ENCODE measurements at places on chromosomes 16 and 17.

GRCh38 chr16:17793354-17793753 lies 322.6 kb upstream of the XYLT1 start:
- DNase-seq, result no peak

DNA sequence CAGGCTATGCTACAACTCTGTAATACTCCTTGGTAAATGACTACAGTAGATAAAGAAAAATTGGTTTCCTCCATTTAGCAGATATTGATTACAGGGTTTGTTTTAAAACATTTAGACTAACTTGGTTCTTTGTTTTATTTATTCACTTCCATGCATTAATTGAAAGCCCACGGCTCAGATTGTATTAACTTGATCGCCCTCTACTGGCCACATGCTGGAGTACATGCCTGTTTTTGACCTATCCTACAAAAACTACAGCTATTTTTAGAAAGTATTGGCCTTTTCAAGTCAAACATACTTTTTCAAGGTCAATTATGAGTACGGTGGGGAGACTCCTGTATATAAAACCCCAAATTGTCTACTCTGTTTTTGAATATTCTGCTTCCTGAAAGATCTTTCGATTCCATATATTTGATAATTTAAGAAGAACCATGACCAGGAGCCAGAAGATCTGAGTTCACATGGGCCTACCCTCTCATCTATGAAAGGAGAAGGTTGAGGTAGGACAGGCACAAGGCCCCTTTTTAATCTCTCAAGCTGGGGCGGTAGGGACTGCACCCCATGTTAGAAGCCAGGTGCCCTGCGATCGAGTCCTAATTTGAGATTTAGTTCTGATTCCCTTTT lies 51.8 kb downstream of the CA10 start:
- peak; percentile 59 for DNase-seq

DNA sequence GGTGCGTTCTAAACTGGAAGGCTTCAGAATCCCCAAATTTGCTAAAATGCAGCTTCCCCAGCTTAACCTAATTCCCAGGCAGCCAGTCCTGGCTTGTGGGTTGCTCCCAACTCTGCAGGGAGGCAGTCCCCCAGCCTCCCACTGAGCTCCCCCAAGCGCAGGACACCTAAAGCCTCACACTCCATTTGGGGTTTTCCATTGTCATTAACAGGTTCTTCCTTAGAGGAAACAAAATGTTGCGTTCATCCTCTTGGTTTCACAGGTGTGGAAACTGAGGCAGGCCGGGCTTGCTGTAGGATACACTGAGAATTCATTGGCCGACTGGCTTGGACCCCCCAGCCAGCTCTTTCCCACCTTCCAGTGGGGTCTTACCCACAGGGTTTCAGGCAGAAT lies 2.3 kb upstream of the TAC4 start:
- no peak for DNase-seq

DNA sequence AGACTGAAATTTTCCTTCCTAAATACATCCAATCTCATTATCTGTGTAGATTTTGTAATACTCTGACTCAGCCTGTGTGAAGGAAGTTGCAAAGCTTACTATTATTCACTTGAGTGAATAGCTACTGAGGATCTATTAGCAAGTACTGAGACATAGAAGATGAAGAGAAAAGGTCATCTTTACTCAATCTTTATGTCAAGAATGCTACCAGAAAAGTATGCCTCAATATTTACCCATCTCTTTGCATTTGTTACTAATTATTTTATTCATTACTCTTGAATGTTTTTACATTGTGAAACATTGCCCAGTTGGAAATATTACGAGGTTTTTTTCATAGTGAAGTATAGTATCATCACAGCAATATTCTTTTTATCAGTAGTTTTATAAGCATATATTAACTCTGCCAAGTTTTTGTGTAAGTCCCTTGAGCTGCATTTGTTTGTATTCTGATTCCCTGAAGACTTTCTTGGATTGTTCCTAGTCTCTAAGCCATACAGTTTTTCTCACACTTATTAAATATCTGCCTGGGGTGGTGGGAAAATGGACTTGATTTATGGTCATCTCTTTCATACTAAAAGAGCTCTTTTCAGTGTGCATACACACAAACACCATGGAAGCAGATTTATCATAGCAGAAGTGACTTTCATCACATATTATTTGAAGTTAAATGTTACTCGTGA lies 110.4 kb downstream of the MRTFB start:
- DNase-seq, result peak; percentile 67

DNA sequence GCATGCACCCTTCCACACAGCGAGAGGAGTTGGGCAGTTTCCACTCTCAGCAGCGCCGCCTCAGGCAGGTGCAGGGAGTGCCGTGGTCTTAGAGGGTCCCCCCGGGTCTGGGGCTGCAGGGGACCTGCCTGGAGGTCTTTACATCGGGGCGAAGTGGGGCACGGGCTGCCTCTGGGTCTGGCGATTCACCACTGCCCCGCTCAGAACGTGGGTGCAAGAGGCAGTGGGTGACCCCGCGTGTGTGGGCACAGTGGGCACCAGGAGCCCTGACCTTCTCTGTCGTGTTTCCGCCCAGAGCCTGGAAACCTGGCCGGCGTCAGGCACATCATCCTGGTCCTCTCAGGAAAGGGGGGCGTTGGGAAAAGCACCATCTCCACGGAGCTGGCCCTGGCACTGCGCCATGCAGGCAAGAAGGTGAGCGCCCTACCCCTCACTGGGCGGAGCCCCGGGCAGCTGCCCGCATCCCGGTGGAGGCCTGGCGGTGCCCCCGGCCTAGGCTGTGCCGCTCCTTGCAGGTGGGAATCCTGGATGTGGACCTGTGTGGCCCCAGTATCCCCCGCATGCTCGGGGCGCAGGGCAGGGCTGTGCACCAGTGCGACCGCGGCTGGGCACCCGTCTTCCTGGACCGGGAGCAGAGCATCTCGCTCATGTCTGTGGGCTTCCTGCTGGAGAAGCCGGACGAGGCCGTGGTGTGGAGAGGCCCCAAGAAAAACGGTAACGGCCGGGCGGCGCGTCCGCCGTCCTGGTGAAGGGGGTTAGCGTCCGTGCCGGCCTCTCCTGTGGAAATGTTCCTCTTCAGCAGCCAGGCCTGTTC lies 3.7 kb downstream of the NUBP2 start:
- DNase-seq, result no peak

DNA sequence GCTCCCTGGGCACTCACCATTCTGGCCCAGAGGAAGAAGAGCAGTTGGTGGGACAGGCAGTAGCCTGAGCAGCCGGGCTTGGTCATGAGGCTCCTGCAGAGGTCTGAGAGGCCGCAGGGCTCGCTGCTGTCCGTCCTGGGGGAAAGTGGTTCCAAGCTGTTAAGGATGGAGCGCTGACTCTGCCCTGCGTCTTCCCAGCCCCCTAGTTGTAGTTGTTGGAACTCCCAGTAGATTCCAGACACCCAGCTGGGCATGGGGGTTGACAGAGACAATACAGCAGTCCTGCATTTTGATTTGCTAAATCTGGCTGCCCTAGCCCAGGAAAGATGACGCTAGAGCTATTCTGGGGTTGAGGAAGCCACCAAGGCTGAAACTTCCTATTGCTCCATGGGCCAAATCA lies 7.3 kb downstream of the C16orf89 start:
- DNase-seq, result no peak

DNA sequence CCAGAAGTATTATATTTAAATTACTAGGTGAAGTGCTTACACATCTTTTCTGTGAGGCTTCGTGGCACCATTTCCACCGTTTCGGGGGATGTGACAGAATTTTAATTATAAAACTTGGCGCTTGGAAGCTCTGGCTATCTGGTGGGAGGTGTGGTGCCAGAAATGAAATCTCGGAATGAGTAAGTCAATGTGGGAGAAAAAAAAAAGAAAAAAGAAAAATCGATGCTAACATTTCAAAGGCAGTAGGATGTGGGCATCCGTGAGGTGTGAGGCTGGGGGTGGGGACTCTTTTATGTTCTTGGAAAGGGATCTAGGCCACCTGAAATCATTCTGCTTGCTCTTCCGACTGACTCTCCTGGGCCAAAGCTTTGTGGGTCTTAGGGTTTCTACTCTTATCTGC lies 21.9 kb downstream of the CPPED1 start:
- no peak for DNase-seq

DNA sequence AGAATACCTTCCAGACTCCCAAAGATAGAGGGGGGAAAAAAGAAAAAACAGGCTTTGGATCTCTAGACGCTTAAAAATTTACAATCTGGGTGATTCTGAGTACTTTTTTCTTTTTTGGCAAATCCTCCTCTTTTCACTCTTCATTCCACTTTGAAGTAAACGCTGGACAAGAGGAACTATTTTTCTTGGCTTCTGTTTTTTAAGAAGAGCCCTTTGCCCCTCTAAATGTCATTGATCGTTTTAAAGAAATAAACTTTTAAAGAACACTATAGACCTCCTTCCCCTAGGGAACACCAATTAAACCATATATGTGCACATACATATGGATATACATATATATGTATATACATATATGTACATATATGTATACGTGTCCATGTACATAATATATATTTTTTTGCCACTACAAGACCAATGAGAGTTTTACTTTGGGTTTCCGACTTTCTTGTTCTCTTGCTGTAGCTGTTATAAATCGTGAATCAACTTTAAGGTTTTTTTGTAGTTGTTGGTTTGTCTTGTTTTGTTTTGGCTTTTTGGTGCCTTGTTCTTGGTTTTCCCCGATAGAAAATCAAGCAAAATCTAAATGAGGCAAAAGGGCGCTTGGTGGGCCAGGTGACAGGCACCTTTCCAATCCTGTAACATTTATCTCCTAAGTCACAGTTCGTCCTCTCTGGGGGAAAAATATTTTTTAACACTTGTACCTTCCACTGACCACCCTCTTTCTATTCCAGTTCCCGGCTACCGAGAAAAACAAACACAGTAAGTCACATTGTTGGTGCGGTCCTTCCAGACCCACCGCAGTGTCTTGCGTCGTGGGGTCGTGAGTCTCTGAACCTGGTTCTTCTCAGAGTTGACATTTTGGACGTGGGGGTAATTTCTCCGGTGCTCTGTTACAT lies 4.4 kb downstream of the FOXF1 start:
- DNase-seq, result no peak

GRCh38 chr16:29736112-29736511 lies 9.7 kb downstream of the C16orf54 start:
- no peak for DNase-seq

DNA sequence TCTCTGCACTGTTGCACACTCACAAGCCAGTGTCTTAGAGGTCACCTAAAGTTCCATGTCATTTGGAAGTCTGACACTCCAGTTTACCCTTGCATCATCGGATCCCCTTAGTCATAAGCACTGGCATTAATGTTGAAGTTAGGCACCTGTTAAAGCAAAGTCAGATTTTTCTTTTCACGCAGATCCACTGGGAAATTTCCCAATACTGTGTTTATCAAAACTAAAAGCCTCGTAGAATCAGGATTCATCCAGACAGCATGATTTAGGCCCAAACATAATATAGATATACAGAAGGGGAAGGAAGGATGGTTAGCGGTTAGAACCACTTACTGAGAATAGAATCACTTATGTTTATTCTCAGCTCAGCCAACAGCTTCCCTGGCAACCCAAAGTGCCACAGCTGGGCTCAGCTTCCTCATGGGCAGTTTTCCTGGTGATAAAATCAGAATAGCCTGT lies 30.1 kb upstream of the HAPSTR1 start:
- DNase-seq, result no peak
